SHP77 treated with DMSO at 0.1 percent for 48 hours (cell line): ENCODE measurements at places on chromosomes 7 and 10.

DNA sequence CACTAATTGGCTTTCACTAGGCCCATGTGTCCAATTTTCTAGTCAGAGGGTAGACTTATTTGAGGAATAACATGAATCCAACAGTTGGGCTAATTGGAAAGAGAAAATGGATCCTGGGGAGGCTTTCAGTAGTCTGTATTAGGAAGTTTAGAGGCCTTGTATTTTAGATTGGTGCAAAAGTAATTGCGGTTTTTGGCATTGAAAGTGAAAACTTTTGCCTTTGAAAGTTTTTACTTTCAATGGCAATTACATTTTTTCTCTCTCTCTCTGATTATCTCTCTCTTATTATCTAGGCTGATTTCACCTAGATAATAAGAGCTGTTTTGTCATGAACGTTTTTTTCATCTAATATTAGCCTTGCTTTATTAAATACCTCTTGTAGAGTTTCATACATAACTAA is 981.7 kb downstream of the REEP3 start:
- no peak for DNase-seq

GRCh38 chr10:13860886-13861285 is 274.1 kb downstream of the PRPF18 start:
- DNase-seq = no peak

- no peak for DNase-seq
Measured at GRCh38 chr10:132626019-132626760, 88.6 kb downstream of the INPP5A start.

DNA sequence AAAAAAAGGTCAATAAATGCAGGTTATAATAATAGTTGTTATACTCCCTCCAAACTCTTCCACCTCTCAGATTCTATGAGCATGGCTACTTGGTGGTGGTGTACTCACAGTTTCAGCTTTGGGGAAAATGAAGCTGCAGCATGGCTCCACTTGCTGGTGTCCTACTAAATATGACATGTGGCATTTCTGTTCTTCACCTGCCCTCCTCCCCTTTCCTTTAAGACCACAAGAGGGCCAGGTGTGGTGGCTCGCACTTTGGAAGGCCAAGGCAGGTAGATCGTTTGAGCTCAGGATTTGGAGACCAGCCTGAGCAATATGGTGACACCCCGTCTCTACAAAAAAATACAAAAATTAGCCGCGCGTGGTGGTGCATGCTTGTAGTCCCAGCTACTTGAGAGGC is 101.1 kb downstream of the SLC37A3 start:
- DNase-seq = no peak

GRCh38 chr10:120548210-120548609 is 91.2 kb downstream of the PLPP4 start:
- no peak for DNase-seq

- no peak for DNase-seq
Measured at GRCh38 chr10:63236113-63236935, 103.2 kb downstream of the NRBF2 start.

DNA sequence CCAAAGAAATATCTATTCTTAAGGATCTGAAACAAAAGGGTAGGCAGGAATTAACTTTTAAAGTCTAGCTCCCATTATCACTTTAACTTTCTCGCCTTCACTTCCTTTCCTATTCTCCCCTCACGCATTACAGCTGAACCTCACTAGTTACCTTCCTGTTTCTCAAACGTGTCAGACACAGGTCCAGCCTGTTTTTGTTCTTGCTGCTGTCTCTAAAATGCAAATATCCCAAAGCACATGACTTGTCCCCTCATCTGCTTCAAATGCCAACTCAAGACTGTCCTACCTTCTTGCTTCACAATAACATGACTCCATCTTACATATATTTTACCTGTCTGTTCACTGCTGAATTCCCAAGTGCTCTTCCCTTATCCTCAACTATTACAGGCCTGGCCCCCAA is 17.6 kb downstream of the ZDHHC6 start:
- no peak for DNase-seq

GRCh38 chr10:22831586-22831985 is 96.3 kb upstream of the ARMC3 start:
- DNase-seq = no peak

DNA sequence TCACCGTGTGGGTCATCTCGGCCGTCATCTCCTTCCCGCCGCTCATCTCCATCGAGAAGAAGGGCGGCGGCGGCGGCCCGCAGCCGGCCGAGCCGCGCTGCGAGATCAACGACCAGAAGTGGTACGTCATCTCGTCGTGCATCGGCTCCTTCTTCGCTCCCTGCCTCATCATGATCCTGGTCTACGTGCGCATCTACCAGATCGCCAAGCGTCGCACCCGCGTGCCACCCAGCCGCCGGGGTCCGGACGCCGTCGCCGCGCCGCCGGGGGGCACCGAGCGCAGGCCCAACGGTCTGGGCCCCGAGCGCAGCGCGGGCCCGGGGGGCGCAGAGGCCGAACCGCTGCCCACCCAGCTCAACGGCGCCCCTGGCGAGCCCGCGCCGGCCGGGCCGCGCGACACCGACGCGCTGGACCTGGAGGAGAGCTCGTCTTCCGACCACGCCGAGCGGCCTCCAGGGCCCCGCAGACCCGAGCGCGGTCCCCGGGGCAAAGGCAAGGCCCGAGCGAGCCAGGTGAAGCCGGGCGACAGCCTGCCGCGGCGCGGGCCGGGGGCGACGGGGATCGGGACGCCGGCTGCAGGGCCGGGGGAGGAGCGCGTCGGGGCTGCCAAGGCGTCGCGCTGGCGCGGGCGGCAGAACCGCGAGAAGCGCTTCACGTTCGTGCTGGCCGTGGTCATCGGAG is 1.8 kb downstream of the ADRA2A start:
- DNase-seq = no peak

DNA sequence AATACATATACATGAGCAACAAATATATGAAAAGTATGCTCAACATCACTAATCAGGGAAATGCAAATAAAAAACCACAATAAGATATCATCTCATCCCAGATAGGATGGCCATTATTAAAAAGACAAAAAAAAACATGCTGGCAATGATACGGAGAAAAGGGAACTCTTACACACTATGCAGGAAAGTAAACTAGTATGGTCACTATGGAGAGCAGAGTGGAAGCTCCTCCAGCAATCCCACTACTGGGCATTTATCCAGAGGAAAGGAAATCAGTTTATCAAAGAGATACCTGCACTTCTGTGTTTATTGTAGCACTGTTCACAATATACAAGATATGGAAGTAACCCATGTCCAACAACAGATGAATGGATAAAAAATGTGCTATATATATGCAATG is 217.5 kb downstream of the SDK1 start:
- no peak for DNase-seq

DNA sequence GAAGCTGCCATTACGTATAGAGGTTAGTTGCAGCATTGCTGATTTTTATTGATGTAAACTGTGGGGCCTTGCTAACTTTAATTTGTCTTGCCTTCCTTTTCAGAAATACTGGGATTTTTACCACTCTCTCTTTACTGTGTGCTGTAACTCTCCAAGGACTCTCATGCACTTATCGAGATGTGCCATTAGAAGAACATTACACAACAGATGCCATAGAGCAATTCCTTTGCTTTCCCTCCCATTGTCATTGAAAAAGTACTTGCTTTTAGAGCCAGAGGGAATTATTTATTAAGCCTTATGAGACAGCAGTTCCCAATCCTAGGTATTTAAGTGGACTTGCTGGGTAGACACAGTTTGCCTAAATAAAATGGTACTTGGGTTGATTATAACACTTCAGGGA is 51.7 kb downstream of the ASB4 start:
- DNase-seq = no peak

- peak; percentile 16 for DNase-seq
Measured at GRCh38 chr7:119935418-119936025, 337.5 kb upstream of the KCND2 start.

GRCh38 chr7:11182736-11183135 is 209.1 kb downstream of the PHF14 start:
- DNase-seq = no peak

DNA sequence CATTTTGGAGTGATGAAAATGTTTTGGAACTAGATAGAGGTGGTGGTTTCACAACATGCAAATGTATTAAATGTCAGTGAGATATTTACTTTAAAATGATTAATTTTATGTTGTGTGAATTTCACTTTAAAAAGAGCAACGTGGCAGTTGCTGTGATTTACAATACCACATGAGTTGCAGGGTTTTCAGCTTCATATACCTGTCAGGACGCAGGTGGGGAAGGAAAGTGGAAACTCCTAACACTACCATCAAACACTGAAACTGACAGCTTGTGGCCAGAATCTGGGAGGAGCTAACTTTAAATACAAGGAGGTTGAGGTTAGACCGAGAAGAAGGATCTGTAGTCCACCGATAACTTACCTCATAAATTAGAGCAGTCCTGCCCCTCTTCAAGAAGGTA is 168.9 kb upstream of the TMEM72 start:
- no peak for DNase-seq

- DNase-seq = no peak
Measured at GRCh38 chr10:79050896-79051555, 17.7 kb upstream of the ZMIZ1 start.
